ENCODE measurements at places on chromosomes 3 and 15.

DNA sequence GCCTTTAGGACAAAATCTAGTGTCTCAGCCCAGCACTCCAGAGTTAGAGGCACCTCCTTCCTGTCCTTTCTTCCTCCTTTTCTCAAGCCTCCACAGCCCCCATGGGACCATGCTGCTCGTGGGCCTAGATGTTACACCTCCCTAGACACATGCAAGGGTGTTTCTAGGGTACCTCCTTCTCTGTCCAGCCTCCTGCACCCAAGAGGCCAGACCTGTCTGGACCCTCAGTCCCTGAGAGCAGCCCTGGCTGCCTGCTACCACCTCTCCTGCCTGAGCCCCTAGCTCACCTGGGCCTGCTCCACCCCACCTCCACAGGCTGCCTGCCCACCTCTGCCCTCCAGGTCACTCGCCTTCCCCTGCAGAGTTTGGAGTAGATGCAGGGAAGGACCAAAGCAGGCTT, 5.2 kb downstream of the LOXL1 start:
- no peak for DNase-seq

DNA sequence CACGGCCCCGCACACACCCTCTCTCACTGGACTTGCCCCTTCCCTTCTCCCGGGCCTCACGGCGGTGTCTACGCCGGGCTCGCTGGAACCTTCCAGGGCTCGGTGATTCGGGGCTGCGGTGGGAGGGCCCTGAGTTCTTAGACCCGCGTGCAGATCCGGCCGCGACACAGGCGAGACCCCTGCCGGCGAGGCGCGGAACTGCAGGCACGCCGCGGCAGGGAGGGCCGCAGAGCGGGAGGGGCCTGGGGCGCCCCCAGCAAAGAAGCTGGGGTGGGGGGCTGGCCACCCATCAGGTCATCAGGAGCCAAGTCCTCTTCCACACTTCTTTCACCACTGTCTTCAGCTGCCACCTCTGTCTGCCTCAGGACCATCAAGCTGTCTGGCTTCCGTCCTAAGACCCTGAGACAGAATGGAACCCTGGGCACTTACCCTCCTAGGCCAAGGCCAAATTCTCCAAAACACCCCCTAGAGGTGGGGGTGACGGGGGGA, 164.5 kb downstream of the XXYLT1 start:
- DNase-seq, result peak; percentile 90

- no peak for DNase-seq
Measured at GRCh38 chr3:131082246-131082645, 55.6 kb downstream of the NEK11 start.

DNA sequence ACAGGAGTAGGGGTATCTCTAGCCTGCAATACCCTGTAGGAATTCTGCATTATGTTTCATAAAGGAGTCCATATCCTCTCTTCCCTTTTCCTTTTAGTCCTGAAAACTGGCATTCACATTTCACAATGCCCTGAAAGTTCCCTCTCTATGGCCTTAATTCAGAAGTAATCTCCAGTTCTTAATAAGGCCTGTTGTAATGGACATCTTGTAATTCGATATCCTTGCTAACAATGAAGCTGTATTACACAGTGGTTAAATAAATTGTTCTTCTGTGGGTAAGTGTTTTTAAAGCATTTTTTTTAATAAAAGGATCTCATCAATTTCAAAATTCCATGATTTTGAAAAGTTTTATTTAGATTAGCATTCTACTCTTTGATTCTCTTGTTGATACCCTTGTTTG, 34.3 kb upstream of the NEO1 start:
- no peak for DNase-seq

DNA sequence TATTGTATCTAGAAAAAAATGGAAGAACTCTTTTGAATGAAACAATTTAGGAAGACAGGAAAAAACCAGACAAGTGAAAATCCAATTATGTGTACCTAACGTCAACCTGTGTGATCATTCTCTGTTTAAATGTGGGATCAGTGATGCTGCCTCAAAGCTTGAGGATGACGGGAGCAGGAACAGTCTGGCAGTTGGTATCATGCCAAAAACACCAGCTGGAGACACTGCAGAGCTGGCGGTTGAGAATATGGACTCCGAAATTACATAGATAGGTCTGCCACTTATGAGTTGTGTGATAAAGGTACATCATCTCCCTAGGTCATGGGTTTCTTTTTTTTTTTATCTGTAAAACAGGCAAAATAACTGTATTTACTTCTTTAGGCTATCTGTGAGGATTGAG, 480.5 kb downstream of the CNTN4 start:
- no peak for DNase-seq

GRCh38 chr3:9782770-9783169, 9.5 kb downstream of the TADA3 start:
- no peak for DNase-seq

- DNase-seq, result peak; percentile 53
Measured at GRCh38 chr3:154428286-154429206, 1.4 kb downstream of the GPR149 start.

- no peak for DNase-seq
Measured at GRCh38 chr3:71614869-71615268, 31.3 kb upstream of the FOXP1 start.

DNA sequence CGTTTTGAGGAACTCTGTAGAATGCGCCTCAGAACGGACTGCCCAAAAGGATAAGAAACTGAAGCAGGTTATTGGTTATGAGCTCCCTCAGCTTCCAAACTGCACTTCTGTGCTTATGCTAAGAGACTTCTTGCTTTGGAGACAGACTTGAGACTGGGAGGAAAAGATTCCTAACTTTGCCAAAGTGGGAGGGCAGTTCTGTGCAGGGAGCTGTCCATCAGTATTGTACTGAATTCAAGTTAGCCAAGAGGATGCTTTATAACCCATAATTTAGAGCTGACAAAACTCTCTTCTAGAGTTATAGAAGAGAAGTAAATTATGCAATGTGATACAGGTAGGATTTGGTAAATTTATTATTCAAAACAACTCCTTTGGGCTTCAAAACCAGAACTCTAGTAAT, 519.8 kb upstream of the GBE1 start:
- DNase-seq, result no peak

- DNase-seq, result peak; percentile 22
Measured at GRCh38 chr3:45462522-45463265, 74.3 kb downstream of the LARS2 start.

DNA sequence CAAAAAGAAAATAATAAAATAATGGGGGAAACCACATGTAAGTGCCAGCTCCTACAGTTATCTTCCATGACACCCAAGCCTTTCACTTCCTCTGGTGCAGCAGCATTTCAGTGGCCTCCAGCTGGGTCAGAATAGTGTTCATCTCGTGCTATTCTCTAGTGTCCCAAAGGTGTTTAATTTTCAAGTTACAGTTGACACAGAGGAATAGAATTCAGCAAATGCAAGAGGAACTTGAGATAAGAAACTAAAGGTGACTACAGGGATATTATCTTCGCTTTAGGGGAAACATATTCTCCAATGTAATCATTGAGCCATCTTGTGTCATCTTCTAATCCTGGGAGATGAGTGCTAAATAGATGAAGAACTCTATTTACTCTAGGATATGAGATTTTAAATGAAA, 212.8 kb downstream of the EPHA3 start:
- DNase-seq, result no peak

GRCh38 chr15:25987638-25988037, 124.5 kb upstream of the ATP10A start:
- no peak for DNase-seq

- DNase-seq, result peak; percentile 46
Measured at GRCh38 chr3:150348500-150348899, 59.6 kb upstream of the TSC22D2 start.

DNA sequence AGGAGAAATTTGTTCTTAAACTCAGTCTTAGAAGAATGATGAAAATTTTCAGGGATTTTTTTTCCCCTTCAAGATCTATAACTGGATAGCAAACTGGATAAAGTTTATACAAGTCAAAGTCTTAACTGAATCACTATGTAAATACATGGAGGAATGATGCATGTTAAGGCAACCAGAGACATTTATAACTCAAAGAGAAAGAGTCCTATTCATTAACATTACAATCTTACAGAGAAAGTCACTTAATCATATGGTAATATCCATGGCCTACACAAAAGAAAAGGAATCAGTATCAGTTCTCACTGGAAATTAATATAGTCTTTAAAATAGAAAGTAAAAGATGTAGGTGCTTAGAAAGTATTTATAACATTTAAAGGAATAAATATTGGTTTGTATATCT, 869.1 kb downstream of the TBL1XR1 start:
- no peak for DNase-seq

DNA sequence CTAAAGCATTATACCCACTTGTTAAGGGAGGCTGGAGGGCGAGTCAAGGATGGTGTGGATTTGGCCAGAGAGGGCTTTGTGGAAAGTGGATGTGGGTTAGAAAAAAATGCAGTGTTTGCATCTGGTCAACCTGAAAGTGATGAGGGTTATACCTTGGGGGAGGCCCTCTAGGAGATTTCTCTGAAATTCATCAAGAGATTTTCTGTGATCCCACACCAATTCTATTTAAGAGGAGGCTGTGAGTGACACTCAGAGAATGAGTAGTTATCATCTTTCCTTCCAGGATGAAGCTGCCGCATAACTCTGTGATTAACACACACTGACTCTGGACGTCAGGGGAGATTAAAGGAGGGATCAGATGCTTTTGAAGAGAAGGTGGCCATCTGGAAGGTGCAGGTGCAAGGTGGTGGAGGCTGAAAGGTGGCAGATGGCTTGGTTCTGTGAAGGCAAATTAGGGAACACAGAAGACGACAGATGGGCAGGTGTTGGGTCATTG, 54.8 kb downstream of the ANAPC13 start:
- no peak for DNase-seq

DNA sequence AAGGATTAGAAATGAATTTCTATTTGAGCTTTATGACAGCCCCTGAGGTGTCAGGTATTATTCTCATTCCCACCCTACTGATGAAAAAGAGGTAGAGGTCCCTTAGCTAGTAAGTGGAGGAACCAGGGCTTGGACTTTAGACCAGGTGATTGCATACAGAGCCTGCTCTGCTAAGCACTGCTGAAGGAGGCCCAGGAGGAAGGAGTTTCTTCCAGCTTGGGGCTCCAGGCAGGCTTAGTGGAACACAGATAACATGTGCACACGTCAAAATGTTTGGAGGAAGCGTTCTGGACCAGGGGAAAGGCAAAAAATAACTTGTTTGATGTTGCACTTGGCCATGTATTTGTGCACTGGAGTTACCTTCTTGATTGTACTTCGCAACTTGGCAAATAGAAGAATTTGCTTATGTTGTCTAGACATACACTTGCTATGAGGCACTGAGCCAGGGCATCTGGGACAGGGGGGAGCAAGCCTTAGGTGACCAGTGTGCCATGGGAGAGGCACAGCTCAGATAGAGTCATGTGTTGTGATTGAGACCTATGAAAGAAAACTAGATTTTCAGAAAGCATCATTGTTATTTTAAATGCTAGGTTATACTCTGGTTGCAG, 22.4 kb downstream of the IFT122 start:
- no peak for DNase-seq

DNA sequence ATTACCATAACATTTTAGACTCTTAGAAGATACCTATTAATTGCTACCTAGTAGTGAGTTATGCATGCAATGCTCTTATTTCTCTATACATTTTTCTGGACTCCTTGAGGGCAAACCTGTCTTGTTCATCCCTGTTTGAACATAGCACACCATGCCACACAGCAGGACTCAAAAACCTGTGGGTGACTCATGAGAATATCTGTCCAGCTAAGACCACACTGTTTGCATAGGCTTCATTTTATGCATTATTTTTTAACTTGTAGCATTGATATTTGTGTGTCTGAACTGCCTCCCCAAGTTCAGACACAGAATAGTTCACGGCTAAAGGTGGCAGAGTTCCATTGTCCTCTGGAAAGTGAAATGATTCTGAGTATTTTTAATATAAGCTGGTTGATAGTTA, 1.8 kb downstream of the LMCD1 start:
- no peak for DNase-seq

GRCh38 chr3:197421021-197421420, 122.6 kb upstream of the DLG1 start:
- no peak for DNase-seq

DNA sequence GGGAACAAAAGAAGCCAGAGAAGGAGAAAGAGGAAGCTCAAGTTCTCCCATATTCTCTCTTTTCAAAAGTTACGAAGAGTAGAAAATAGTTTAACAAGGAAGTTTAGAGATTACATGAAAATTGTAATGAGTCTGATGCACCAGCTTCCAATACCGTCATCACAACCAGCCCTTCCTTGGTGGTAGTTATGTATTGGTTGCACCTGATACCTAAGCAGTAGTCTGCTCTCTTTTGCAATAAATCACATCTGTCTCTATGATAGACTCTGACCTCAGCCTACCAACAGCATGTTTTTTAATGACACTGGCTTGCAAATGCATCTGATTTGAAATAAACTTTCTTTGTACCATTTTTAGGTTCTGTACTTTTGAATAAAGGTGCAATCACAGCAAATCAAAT, 575.8 kb downstream of the FHIT start:
- peak; percentile 23 for DNase-seq

DNA sequence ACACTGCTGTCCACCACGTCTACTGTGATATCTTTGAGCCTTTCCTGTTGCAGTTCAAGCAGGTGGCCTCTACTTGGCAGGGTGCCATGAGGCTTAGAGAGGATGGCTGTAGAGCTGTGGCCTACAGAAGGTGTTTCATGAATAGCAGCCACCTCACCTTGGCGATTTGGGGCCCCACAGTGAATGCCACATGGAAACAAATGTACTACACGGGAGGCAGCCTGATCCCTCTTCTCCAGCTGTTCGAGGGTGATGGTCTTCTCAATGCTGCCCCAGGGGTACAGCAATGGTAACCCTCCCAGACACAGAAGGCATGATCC, 70.7 kb downstream of the FAM43A start:
- no peak for DNase-seq

DNA sequence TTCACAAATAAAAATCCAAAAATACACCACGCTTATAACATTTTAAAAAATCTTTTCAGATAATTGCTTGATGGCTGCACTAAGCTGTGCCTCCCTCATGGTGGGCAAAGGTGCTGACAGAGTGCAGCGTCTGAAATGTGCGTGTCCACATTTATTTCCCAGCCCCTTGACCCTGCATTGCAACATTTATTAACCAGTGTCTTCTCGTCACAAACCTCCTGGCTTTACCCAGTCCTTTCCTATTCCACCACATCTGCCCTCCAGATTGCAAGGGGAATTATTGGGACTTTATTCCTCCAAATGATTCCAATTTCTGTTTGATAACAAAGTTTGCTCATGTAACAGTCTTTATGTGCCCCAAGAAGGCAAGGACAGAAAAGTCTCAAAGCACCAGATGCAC, 5.5 kb downstream of the RASGRP1 start:
- DNase-seq, result no peak

- peak; percentile 85 for DNase-seq
Measured at GRCh38 chr3:10594915-10595314, 89.5 kb upstream of the ATP2B2 start.

GRCh38 chr3:37064747-37065146, 71.4 kb downstream of the MLH1 start:
- no peak for DNase-seq

DNA sequence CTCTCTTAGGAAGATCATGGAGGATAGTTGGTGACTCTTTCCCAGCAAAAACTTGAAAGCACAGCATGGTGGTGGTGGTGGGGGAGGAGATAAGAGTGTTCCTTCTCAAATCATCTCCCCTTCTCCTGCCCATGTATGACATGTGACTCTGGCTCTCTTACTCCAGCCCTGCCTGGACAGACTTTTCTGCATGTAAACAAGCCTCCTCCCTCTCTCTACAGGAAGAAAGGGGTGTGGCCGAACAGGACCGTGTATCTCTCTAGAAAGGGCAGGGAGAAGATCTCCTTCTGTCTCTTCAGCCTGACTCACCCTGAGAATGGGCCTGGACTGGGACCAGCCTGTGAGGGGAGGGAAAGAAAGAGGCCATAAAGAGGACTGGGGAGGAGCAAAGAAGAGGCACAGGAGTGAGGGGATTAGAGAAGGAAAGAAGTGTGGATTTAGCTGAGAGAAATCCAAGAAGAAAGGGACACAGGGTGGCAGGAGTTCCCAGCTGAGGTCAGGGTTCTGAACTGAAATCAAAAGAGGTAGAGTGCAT, 1.5 kb downstream of the CELF6 start:
- DNase-seq, result peak; percentile 12

All from stomach (tissue), 19 donors.